SJCRH30 (cell line): ENCODE measurements at places on chromosomes 16 and 17. TPM values are rescaled to one million over a fixed set of nuclear protein-coding genes. Genes with fewer than 3 reads are reported as not detected.

ATAD5 gene
- 28.3 and 37.6 TPM in 2 replicates for total RNA-seq

GRCh38 chr16:73794994-73795393 is 501.6 kb upstream of the PSMD7 start:
- no peak overlapping the region for H3K4me3 ChIP-seq
- H3K36me3 ChIP-seq: no peaks in the 10 kb centered on the region
- no peaks in the 10 kb centered on the region for H3K4me1 ChIP-seq
- H3K27ac ChIP-seq: no peak overlapping the region
- no peaks in the 10 kb centered on the region for H3K27me3 ChIP-seq
- DNase-seq: no peak

- peaks cover 31% of the 10 kb centered on the region for H3K4me1 ChIP-seq
- H3K36me3 ChIP-seq: no peaks in the 10 kb centered on the region
- DNase-seq: no peak
- H3K4me3 ChIP-seq: no peak overlapping the region
- no peaks in the 10 kb centered on the region for H3K27me3 ChIP-seq
These were observed 146.7 kb downstream of the RAB11FIP4 start for GRCh38 chr17:31538080-31538762.

PRR11 gene
- total RNA-seq: 72.8 and 77.8 TPM in 2 replicates

CDH5 gene
- 0.16 and 0.25 TPM in 2 replicates for total RNA-seq

DNA sequence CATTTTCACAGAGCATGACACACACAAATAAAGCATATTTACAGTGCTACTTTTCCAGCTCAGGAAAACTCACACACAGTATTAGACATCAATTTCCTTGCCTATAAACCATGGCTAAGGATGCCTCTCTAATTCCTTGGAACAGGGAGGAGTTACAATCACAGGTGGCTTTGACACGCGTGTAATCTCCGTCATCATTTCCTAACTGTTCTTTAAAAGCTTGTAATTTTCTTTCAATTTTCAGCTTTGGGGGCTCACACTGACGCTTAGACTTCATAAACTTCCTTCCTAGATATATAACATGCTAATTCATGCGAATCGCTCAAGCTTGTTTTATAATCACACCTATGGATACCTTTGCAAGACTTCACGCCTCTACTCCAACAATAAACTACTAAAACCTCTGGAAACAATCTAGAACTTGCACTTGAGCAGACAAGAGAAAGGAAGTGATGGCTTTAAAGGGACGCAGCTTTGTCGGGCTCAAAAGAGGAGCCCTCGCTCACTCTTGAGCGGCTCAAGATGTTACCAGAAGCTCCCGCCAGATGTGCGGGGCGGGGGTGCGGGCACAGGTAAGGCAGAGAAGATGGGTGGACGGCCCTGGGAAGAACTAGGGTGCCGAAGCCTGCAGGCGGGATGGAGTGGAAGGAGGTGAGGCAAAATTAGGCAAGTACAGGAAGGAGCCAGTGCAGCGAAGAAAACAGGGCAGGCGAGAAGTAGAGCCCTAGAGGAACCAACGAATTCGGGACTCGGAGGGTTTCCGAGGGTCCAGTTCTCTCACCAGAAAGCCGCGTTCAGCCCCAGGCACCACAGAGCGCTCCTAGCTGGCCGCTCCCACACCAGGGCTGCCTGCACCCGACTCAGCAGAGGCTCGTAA is 631 bp downstream of the RETREG3 start:
- no peaks in the 10 kb centered on the region for H3K27me3 ChIP-seq
- peak overlapping the region; percentile 77 for H3K4me3 ChIP-seq
- peaks cover 6% of the 10 kb centered on the region; the same call in 1 of the 2 replicates for H3K4me1 ChIP-seq

ZFPM1 gene
- total RNA-seq: 0.56 and 0.85 TPM in 2 replicates

DNA sequence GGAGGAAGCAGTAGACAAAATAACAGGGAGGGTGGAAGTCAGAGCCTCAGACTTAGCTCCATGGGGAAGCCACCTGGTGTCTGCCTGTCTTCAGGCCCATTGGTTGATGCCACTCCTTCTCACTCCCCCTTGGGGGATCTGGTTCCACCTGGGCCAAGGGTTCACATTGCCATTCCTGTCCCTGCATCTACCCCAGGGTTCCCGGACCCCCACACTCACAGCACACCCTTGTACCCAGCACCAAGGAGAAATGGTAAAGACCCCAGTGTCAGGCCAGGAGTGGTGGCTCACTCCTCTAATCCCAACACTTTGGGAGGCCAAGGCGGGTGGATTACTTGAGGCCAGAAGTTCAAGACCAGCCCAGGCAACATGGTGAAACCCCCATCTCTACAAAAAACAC is 1.0 kb upstream of the CA7 start:
- no peak overlapping the region for H3K27ac ChIP-seq
- peaks cover 4% of the 10 kb centered on the region; the same call in 1 of the 2 replicates for H3K4me1 ChIP-seq
- H3K27me3 ChIP-seq: peaks cover 8% of the 10 kb centered on the region
- no peak overlapping the region for H3K4me3 ChIP-seq
- DNase-seq: no peak
- no peaks in the 10 kb centered on the region for H3K36me3 ChIP-seq

- no peak overlapping the region for H3K4me3 ChIP-seq
- no peaks in the 10 kb centered on the region for H3K27me3 ChIP-seq
- no peak for DNase-seq
These were observed 15.4 kb upstream of the PITPNA start for GRCh38 chr17:1578029-1578428.

GRCh38 chr16:58235663-58236062 is 37.8 kb upstream of the CSNK2A2 start:
- H3K27ac ChIP-seq: no peak overlapping the region
- H3K4me1 ChIP-seq: no peaks in the 10 kb centered on the region
- H3K36me3 ChIP-seq: no peaks in the 10 kb centered on the region
- 0 out of 2 replicates have a peak, but pooled peaks cover 6% of the 10 kb centered on the region for H3K27me3 ChIP-seq
- DNase-seq: no peak

DNA sequence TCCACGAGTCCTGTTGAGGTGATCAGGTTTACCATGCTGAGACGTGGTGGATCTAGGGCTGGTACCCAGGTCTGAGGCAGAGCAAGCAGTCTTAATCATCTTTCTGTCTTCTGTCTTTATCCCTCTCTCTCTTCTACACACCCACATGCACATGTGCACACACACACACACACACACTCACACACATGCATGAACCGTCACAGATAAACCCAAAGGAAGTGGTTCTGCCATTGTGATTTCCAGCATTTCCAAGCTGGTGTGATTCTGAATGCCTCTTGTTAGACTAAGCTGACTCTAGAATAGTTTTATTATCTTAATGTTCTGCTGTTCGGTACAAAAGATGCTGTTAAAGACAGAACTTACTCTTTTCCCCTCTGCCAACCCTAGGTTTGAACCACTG is 411.8 kb upstream of the SALL1 start:
- H3K27ac ChIP-seq: no peak overlapping the region
- no peaks in the 10 kb centered on the region for H3K36me3 ChIP-seq
- DNase-seq: no peak
- H3K27me3 ChIP-seq: peaks cover 8% of the 10 kb centered on the region; the same call in 1 of the 2 replicates
- no peak overlapping the region for H3K4me3 ChIP-seq
- no peaks in the 10 kb centered on the region for H3K4me1 ChIP-seq

DNA sequence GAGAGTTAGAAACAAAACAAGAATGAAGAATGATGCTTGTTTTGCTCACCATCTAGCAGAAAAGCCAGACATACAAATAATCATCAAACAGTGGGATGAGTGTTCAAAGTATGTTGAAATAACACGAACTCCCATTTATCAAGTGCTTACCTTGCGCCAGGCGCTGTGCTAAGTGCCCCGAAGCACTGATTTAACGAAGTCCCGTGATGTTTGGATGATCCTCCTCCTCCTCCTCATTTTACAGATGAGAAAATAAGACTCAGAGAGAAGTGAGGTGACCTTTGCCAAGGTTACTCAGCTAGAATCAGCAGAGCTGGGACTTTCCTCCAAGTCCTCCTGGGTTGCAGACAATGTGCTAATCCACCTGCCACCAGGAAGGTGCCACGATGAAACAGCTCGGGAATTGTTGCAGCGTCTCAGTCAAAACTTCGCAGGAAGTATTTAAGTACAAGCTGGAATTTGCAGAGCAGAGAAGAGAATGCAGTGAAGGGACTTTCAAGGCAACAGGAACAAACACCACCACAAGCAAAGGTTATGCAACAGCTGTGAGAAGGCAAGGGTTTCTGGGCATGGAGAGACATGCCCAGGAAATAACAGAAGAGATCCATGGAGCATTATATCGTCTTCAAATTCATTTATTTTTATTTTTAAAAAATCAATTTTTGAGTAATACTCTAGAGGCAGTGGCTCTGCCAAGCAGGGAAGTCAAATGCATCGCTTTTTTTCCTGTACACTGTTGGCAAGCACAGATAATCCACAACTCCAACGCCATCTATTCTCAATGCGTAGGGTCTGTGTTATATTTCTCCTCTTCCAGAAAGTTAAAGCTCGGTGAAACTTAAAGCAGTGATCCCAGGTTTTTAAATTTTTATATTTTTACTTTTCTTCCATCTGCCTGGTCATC is 11.1 kb downstream of the PRCD start:
- no peak for DNase-seq
- H3K27ac ChIP-seq: no peak overlapping the region
- H3K27me3 ChIP-seq: no peaks in the 10 kb centered on the region
- no peak overlapping the region for H3K4me3 ChIP-seq

TCAP gene
- total RNA-seq: 0.53 and 0.73 TPM in 2 replicates

DNA sequence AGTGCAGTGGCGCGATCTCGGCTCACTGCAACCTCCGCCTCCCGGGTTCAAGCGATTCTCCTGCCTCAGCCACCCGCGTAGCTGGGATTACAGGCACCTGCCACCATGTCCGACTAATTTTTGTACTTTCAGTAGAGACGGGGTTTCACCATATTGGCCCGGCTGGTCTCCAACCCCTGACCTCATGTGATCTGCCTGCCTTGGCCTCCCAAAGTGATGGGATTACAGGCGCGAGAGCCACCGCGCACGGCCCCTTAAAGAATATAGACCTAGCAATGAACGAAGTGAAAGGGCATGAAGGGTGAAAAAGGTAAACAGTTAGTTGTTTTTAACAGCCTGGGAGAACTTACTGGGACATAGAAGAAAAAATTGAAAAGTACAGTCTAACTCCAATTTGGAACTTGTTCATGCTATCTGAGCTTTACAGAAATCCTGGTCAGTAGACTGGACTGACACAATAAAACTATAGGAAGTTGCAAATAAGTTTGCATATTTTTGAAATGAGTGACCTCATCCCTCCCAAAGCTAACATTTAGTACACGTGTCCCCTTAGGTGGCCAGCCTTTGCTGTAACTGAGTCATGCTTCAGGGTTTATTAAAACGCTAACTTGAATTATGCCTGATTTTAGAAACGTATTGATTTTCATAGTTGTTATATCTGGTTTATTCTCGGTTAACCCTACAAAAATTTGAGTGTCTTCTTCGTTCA is 1.8 kb downstream of the COG1 start:
- peaks cover 31% of the 10 kb centered on the region for H3K36me3 ChIP-seq
- no peak for DNase-seq
- H3K4me3 ChIP-seq: no peak overlapping the region
- H3K27me3 ChIP-seq: no peaks in the 10 kb centered on the region
- no peak overlapping the region for H3K27ac ChIP-seq

GRCh38 chr16:27867122-27868110 is 196.1 kb downstream of the GSG1L start:
- H3K27me3 ChIP-seq: no peaks in the 10 kb centered on the region
- no peak overlapping the region for H3K27ac ChIP-seq
- peak; percentile 87 for DNase-seq
- no peak overlapping the region for H3K4me3 ChIP-seq
- H3K36me3 ChIP-seq: no peaks in the 10 kb centered on the region
- no peaks in the 10 kb centered on the region for H3K4me1 ChIP-seq

GRCh38 chr16:9966569-9967157 is 215.6 kb downstream of the GRIN2A start:
- H3K4me3 ChIP-seq: no peak overlapping the region
- no peak for DNase-seq
- H3K27ac ChIP-seq: no peak overlapping the region
